ENCODE measurements at places on chromosomes 7 and 10.

GRCh38 chr7:19508124-19508523, 200.7 kb downstream of the POLR1F start:
- no peak for DNase-seq

- no peak for DNase-seq
These were observed 243.9 kb downstream of the SNX10 start for GRCh38 chr7:26535483-26536007.

DNA sequence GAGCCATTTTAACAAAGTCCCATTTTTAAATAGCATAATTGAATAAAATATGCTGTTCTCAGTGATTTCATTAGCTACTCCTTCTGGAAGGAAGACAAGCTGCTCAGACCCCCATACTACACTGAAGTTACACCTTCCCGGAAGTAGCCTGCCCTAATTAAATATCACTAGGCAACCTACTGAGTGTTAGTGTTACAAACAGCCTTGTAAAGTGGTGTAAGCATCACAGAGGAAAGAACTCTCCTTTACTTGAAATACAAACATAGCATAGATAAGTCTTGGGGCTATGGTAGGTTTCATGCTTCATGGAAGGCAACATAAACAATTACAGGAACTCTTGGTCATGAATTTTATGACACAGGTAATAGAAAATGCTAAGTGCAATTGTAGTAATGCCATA, 43.4 kb upstream of the PTN start:
- DNase-seq: no peak

DNA sequence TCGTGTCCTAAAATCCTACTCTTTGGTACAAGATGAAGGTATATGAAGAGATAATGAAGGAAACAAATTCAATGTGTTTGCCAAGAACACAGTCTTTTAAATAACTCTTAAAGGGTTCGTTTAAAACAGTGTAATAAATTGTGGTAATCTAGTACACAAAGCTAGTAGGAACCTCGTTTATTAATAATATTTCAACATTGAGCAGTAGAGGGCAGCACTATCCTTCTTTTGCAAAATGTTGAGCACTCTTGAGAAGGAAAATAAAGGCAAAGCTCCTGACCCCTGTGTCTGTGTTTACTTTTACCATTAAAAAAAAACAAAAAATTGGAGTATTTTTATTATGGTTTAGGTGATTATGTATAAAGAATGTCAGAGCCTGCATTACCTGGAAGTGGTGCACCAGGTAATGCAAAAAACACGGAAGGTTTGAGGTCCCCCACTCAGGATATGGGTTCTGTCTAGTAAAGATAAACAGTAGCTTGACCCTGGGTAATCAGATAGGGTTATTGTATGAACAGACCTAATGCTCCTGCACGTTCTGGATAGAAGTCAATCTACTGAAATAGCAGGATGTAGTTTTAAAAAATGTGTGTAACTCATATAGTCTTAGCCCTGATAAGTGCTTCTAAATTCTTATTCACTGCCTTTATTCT, 5.7 kb upstream of the GOT1 start:
- DNase-seq: peak; percentile 8

DNA sequence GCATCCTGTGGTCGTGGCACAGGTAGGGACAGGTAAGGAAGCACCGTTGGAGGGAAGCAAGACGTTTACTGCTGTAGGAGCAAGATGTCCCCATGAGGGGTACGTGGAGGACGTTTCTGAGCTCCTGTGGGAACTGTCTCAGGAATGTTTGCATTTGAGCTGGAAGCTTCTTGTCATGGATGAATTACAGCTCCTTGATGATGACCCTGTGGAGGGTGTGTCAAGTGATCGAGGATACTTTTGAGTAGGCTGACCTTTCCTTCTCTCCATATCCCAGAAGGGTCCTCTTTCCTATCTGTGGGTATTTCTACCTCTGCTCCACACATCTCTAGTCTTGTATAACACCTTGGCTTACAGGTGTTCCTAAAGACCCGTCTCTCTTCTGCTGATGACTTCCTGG, 94.8 kb downstream of the PFKFB3 start:
- no peak for DNase-seq

DNA sequence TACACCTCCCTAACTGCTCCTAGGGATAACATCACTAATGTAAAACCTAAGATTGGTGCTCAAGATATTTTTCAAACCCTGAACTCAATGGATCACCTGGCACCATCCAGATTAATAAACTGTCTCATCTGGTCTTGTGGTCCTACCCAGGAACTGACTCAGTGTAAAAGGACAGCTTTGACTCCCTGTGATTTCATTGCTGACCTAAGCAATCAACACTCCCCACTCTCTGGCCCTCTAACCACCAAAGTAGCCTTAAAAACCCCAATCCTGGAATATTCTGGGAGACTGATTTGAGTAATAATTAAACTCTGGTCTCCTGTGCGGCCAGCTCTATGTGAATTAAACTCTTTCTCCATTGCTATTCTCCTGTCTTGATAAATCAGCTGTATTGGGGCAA, 6.2 kb upstream of the USP54 start:
- no peak for DNase-seq

DNA sequence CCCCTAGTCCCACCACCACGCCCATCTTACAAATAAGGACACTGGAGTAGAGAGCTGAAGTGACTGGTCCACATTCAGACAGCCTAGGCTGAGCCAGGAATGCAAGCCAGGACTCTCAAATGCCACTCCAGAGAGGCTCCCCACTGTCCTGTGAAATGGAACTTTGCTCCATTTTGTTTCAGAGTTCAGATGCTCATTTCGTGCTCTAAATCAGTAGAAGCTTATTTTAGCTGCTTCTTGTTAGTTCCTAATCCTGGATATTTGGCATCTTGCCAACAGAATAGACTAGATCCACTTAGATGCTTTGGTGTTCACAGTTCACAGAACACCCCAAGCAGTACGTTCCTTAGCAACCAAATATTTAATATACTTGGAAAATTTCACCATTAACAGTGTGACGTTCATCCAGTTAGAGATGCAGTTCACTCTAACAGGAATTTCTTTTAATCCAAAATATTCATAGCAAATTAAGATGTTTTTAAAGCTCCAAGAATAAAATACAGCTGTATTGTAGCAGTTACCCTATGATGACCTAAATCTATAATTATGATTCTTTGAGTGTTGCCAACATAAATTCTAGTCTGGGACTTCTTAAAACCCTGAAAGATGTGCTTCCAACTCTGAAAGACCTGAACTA, 7.3 kb downstream of the MMP21 start:
- DNase-seq: no peak

DNA sequence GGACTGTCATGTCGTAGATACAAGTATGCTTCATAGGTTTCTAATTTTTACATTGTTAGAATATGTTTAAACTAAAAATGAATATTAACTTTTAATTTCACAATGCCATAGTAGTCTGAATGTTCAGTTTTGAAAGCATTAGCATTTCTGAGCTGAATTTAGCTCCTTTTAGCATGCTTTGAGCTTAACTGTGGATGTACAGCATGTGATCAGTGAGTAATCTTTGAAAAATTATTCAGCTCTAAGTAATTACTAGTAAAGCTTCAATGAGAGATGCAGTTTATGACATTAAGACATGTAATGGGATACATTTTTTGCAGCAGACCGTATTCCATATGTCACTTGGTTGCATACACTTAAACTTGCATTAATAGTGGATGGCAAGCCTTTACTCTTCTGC, 114.1 kb upstream of the WNT16 start:
- no peak for DNase-seq

- DNase-seq: no peak
These were observed 5.5 kb downstream of the SMARCD3 start for GRCh38 chr7:151243045-151243349.

DNA sequence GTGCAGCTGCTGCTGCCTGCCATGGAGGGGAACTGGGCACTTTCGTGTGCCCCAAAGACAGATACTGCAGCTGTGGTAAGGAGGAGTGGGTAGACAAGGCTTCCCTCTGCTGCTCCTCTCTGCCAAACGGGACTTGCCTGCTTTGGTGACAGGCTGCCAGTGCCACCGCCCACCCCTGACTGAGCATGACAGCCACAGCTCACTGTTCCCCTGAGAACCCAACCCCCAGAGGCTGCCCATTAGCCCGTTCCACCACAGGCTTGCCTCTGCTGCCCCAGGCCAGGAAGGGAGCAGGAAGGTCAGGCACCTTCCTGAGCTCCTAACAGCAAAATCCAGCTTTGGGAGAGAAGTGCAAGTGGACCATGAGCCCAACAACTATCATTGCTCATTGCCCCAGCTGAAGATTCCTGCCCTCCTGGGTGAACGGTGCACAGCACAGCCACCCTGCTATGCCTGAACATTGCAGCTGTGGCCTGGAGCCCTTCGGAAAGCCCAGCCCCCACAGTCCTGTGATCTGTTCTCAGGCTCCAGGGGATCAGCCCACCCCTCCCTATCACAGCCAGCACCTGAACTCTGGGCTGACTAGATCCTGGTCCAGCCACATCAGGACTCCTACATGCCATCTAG, 58.7 kb upstream of the ANTXRL start:
- no peak for DNase-seq

GRCh38 chr7:151570366-151570915, 50.7 kb upstream of the RHEB start:
- no peak for DNase-seq

GRCh38 chr7:120725376-120726039, 132.4 kb downstream of the TSPAN12 start:
- no peak for DNase-seq

- DNase-seq: no peak
These were observed 41.3 kb downstream of the TBATA start for GRCh38 chr10:70743879-70744278.

GRCh38 chr10:78028438-78029268, 662 bp downstream of the POLR3A start:
- no peak for DNase-seq

DNA sequence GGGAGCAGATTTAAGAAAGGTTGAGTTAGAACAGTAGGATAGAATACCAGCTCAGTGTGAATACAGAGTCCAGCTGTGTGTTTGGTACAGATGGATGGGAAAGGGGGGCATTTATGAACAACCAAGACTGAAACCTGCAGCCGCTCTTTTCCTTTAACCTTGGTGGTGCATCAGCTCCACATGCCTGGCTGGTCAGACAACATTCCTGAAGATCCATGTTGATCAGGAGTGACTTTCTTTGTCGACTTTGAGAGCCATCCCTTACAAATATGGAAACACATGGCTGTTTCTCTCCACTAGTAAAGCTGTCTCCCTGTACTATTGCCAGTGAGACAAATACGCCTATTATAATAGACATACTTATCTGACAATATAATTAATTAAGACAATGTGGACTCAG, 476.5 kb upstream of the IGFBP3 start:
- DNase-seq: no peak

GRCh38 chr7:112452102-112452888, 2.0 kb downstream of the IFRD1 start:
- no peak for DNase-seq

GRCh38 chr7:45712872-45713668, 138.9 kb downstream of the ADCY1 start:
- no peak for DNase-seq

- no peak for DNase-seq
These were observed 84.1 kb downstream of the CPXM2 start for GRCh38 chr10:123807444-123808035.

DNA sequence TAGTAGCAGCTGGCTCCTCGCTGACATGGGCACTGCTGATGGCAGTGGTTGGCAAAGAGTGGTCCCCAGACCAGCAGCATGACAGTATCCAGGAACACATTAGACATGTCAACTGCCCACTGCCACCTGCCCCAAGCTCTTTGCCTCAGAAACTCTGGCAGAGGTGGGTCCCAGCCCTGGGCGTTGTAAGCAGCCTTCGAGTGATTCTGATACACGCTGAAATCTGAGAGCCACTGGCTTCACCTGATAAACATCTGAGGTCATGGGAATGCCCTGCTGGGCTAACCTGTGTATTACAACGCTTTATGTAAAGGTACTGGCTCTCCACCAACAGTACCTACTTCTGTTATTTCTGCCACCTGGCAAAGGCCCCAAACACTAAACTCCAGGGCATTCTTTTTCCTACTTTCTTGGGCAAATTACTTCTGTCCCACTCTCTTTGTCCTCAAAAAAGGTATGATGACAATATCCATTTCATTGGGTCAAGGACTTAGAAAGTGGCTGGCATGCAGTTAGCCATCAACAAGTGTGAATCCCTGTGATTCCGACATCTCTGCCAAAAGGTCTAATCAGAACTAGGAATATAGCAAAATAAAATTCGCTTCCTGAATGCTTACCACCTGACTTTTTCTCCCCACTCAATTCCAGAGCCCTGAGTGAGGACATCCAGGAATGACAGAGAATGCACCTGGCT, 9.2 kb downstream of the SGMS1 start:
- DNase-seq: no peak

DNA sequence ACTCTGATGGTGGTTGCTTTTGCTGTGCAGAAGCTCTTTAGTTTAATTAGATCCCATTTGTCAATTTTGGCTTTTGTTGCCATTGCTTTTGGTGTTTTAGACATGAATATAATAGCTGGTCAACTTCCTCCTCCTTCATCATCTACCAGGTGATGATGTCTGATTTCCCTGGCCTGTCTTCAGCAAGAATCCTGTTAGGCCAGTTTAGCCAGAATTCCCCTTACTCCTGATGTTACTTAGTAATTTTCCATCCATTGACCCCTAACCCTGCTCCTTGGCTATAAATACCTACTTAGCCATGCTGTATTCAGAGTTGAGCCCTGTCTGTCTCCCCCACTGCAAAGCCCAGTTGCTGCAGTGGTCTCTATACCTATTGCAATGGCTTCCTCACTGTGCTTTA, 91.4 kb downstream of the ZNF777 start:
- no peak for DNase-seq

DNA sequence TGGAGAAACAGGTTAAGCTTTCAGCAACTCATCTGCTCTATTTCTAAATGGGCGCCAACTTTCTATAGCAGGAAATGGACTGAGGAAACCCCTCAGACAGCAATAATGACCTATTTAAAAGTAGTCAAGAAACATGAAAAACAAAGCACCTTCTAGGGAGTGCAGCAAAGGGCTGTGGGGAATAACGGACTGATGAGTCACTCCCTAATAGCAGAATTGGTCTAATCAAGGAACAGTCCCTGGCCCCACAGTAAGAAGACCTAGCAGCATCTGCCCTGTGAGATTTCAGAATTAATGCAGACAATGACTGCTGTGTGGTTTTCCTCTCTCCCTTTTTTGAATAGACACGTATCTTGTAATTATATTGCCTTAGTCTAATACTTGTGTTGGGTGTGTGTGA, 602.9 kb downstream of the IPMK start:
- no peak for DNase-seq

GRCh38 chr7:29956487-29956836, 33.1 kb downstream of the SCRN1 start:
- no peak for DNase-seq

- DNase-seq: no peak
These were observed 55.5 kb downstream of the BBS9 start for GRCh38 chr7:33184828-33185227.

- no peak for DNase-seq
These were observed 16.4 kb upstream of the NDUFA5 start for GRCh38 chr7:123573896-123574467.

DNA sequence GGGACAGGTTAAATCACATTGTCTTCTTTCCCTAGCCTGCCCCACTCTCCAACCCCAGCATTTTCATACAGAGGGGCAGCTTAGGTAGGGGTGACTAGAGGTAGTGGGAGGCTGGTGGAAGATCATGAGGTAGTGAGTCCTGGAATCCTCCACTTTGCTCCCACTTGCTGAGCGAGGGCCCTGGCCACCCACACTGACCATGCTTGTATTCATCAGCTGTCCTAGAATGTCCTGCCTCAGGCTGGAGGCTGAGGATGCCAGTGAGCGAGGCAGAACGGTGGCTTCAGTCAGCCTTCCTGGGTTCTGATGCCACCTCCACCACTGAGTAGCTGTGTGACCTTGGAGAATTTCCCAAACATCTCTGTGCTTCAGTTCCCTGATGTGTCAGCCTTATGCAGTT, 34.6 kb upstream of the PFKFB3 start:
- no peak for DNase-seq

GRCh38 chr7:66140924-66141323, 26.3 kb downstream of the CRCP start:
- DNase-seq: no peak
